ENCODE measurements at places on chromosomes 4 and X. TPM values are rescaled to one million over a fixed set of nuclear protein-coding genes. Genes with fewer than 3 reads are reported as not detected.

DNA sequence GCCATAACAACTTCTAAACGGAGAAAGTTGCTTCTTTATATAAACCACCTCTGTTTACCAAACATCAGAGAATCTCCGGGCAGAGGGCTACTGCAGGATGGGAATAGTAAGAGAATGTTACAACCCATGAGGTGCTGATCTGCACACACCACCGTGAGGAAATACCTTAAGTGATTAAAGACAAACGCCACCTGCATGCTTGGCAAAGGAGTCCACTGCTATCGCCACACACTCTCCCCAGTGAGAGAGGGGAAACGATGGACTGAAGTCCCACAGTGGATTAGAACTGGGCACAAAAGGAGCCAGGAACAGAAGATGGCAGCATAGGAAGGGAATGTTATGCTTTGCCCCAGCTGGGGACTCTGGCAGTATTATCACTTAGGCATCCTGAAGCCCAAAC lies 15.6 kb downstream of the MAML3 start:
- no peak for DNase-seq

DNA sequence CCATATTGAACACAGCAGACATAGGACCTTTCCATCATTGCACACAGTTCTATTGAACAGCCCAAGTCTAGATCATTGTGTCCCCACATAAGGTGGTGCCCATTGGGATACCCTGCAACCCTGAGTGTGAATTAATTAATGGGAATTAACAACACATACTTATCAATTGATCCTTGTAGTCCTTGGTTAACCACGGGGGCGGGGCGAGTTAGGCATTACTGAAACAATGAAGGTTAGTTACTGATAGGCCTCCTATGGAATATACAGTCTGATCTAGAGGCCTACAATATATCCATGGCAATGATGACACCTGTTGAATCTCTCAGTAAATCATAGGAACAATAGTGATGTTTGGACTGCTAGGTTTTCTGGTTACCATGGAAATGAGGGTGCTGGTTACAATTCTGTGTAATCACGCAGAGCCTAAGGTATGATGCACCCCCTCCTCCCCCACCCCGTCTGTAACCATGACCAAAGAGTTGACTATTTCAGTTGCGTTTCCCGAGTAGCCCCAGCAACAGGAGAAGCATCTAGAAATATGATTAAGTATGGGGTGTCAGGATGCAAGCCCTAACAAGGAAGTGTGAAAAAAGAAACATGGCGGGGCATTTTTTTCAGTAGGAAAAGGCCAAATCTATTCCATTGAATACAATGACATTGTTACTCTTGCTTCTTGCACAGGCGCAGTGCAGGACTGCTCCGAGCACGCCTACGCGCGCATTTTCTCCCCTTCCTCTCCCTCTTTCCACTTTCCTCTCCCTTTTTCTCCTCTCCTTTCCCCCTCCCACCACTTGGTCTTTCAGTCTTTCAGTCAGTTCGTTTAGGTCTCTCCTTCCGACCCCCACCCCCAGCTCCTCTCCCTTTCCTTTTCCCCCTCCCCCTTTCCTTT lies 677 bp upstream of the NONO start:
- DNase-seq = peak; percentile 70

GRCh38 chrX:18617407-18617750 lies 54.5 kb downstream of the RS1 start:
- DNase-seq = peak; percentile 3

- DNase-seq = no peak
These were observed 1.3 kb downstream of the HS3ST1 start for GRCh38 chr4:11427121-11427996.

Gene SMPX
- not detected for polyA plus RNA-seq
